ENCODE measurements at places on chromosomes 12 and 14.

DNA sequence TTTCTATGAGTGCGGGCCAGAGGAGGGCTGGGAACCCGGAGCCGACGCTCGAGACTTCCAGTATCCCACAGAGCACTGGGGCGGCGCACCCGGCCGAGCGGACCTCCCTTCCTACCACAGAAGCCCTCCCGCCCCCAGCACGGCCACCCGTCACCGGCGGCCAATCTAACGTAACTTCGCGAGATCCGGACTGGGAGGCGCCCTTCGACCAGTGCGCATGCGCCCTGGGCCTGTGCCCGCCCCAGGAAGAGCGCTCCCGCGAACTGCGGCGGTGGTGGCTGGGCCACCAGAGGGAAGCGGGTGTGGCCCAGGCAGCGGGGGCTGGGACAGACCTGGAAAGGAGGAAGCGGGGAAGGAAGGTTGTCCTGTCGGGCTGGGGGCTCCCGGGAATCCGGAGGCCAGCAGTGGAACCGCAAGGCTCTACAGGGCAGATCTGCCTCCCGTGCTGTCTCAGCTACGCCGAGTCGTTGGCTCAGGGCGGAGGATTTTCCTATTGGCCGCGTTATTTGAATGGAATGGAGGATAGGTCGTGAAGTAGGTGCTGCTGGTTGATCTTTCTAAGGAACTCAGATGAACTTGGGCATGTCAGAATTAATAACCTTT lies at the start of gene PPP1R12A:
PPP1R12A (minus strand) TSS at position 77 of the 603 bp plus-strand sequence. CDS start 166 bp downstream, outside the sequence.
- DNase-seq = peak; percentile 91

DNA sequence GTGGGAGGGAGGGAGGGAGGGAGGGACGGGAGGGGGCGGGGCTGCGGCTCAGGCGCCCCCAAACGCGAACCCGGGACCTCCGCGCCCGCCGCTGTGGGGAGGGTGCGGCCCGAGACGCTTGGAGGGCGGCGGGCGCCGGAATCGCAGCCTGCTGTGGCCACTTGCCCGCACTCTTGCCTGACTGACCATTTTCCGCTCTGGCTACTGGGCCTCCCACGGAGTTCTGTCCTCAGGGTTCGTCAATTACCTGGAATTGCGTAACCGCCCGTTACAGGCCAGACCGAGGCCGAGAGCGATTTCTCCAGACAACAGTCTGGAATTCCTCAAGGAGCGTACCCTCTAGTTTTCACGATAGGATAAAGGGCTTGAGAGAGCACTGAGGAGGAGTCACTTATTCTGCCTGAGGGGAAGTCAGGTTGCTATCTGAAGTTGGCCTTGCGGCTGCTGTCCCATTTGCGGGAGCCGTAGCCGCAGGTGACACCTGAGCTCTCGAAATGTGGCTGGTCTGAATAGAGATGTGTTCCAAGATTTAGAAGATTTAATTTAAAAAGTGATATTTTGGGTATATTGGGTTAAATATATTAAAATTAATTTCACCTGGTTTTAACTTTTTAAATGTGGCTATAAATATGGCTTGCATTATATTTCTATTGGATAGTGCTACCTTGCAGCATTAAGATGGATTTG lies 446 bp upstream of the ZNF641 start:
- no peak for DNase-seq

- DNase-seq = peak; percentile 69
Measured at GRCh38 chr12:48925304-48926011, at the start of gene FKBP11. TSS of gene FKBP11 (minus strand) at chr12:48925492. CDS start at chr12:48925428, 64 bp downstream.

- no peak for DNase-seq
Measured at GRCh38 chr12:64707362-64707761, 51.8 kb downstream of the GNS start.

DNA sequence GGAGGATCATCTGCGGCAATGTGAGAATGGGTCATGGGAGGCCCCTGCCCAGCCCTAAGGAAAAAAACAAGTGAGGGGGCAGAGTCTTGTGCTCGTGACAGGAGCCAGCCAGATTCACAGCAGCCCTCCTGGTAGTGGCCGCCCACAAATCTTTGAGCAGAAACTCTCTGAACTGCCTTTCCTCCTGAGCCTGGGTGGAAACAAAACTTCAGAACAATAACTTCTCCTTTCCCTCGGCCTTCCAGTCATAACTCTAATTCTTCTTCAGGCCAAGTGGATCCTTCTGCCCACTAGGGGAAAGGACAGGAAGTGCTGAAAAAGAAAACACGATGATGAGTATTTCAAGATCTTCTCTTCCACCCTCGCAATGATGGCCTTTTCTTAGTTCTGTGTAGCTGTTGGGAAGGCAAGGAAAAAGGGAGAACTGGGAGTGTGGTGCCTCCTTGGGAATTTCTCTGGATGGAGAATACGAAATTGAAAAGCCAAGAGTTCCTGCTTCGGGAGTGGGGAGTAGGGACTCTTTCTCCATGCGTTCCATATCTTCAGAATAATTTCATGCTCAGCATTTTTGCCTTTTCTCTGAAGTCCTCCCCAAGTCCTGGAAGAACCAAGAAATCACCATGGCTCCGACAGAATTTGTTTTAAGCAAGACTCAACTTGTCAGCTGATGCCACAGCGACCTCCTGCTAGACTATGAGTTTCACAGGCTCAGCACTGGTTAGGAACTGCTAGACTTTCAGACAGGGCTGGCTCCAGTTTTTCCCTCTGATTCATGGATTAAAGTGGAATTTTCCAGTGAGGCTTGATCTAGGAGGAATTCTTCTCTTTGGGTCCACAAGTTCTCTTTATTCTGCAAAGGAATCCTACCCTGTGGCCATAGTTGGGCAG lies 188.9 kb downstream of the CAND1 start:
- no peak for DNase-seq

DNA sequence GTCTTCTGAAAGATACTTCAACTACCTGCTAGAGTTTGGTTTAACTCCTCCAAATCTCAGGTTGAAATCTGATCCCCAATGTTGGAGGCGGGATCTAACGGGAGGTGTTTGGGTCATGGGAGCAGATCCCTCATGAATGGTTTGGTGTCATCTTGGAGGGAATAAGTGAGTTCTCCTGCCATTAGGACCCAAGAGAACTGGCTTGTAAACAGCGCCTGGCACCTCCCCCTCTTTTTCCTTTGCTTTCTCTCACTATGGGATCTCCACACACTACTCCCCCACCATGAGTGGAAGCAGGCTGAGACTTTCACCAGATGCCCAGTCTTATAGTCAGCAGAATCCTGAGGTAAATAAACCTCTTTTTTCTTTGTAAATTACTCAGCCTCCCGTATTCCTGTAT lies 2.5 kb downstream of the CNIH1 start:
- no peak for DNase-seq

DNA sequence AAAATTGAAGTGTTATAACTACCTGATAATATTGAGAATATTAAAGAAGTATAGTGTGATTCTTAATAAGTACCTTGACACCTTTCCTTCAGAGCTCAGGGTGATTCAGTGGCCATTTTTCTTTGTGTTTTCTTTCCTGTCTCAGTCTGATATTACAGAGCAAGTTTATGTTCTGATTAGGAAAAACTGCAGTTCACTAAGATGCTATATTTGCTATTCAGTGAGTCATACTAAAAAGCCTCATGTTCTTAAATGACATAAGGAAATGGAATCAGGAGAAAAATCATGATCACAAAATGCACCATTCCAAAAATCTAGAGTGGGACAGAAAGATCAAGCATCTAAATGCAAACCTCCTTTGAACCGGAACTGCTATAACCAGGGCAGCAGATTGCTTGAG lies 390.6 kb upstream of the ATP2B1 start:
- no peak for DNase-seq

- no peak for DNase-seq
Measured at GRCh38 chr14:88835661-88836060, 11.2 kb downstream of the TTC8 start.

DNA sequence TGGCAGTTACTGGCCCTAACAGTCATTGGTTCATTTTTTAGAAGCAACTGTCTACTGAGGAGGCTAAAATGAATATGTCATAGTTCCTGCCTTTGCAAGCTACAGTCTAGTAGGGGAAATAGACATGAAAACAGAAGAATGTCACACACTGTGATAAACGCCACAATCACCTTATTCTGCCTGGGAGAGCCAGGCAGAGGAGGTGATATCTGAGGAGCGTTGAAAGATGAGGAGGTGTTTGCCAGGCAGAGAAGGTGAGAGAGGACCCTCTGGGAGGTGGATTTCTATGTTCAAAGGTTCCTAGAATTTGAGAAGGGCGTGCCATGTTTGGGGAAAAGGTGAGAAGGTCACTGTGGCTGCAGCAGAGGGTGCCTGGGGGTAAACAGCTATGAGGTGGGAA lies 185.7 kb downstream of the PAX9 start:
- DNase-seq = no peak

DNA sequence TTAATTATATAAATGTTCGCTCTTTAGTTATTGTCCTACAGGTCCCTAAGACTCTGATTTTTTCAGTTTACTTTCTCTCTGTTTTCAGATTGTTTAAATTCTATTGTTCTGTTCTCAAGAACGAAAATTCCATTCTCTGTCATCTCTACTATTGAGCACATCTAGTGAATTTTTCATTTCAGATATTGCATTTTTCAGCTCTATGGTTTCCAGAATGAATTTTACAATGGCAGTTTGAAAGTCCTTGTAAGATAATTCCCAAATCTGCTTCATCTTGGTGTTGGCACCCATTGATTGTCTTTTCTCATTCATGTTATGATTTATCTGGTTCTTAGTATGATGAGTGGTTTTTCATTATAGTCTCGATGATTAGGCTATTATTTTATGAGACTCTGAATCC lies 519.6 kb upstream of the LRFN5 start:
- DNase-seq = no peak

DNA sequence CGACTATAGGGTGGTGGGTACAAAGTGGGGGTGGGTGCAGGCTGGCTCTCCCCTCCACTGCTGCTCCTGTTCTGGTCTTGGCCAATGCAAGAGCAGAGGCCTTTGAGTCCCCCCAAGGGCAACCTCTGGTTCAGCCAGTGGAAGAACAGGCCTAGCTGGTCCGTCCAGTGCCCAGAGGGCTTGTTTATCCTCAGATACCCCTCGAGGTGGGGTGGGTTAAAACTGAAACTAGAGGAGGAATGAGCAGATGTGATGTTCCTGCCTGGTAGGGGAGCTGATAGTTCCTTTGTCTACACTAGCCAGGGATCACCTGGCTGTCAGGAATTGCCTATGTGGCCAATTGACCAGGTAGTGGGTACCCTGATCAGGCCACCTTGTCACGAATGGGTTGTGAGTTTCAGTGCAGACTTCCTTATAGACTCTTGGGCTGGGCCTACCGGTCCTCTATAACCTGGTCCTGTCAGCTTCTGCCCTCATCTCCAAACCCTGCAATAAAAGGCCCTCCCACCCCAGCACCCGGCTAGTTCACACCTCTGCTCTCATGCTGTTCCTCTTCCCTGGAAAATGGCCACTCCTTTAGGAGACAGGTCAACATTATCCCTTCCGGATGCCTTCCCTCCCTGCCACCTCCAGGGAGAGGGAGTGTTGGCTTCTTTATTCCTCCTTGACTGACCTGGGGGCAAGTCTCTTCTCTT lies 10.7 kb upstream of the HSP90AA1 start:
- no peak for DNase-seq

GRCh38 chr14:52222901-52223300 lies 44.6 kb upstream of the PTGDR start:
- no peak for DNase-seq

DNA sequence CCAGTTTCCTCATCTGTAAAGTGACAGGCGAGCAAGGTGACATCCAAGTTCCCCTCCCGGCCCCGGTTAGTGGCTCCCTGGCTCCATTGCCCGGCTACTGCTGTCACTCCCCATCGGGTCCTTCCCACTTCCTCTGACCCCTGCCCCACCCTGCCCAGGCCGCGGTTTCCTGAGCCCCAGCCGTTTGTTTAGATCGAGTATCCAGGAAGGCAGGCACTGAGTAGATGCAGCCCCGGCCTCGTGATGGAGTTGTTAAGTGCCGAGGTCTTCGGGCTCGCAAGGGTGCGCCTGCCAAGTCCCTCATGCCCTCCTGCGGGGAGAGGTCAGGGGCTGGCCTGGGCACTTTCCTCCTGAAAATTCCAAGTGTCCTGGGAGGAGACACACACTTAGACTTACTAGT lies 55.4 kb downstream of the TEAD4 start:
- no peak for DNase-seq

GRCh38 chr14:60819575-60819974 lies 85.0 kb downstream of the MNAT1 start:
- no peak for DNase-seq

DNA sequence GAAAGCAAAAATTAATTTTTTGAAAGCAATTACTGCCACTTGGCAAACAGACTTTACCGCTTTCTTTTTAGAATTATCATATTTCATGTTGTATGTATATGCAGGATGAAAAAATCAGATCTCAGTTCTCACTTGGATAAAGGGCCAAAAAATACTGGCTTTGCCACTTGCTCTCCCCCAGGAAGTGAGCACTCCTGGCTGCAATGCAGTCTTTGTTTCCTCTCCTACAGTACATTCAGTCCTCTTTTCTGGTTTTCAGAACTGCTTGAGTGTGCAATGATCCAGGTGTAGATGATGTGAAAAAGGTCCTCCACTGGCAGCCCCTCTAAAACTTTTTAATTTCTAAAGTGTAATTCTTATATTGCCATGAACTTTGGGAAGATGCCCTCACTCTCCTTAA lies 183.4 kb downstream of the SLC25A21 start:
- DNase-seq = no peak

- DNase-seq = peak; percentile 9
Measured at GRCh38 chr12:52213564-52214420, 19.3 kb upstream of the KRT7 start.

DNA sequence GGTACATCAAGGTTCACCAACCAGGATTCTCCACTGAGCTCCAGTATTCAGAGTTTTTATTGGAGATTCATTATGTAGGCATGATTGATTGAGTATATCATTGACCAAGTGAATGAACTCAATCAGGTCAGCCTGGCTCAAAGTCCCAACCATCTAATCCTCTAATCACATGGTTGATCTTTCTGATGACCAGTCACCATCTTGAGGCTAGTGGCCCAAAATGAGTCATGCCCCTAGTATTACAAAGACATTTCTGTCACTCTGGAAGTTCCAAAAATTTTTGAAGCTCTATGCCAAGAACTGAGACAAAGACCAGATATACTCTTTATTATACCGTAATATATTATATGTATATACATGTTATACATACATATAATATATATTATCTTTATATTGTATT lies 75.9 kb upstream of the ATF7IP start:
- DNase-seq = no peak

- DNase-seq = no peak
Measured at GRCh38 chr14:63398952-63399351, 80.2 kb upstream of the GPHB5 start.

DNA sequence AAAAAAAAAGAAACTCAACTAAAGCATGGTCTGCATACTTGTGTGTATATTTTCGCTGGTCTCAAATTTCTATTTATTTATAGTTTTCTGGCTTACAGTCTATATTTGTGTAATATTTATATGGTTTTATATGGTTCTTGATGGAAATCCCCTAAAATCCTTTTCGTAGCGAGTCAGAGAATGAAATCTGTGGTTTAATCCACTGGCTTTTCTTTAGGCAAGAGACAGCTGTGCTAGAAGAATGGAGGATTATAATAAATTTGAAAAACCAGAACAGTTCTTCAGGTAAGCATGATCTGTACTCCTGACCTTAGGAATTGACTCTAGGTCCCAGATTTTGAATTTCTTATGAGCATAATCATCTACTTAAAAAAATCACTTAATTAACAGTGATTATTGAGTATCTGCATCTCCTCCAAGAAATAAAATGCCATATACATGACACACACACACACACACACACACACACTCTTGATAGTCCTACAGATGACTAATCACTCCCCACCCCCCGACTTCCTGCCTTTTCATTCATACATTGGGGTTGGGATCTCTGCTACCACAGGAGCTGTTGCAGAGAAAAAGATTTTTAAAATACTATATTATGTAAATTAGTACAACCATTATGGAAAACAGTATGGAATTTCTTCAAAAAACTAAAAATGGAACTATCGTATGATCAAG lies 113.4 kb downstream of the CRADD start:
- DNase-seq = no peak

GRCh38 chr14:101400830-101401229 lies 160.5 kb upstream of the DIO3 start:
- DNase-seq = no peak
